ENCODE measurements at places on chromosomes 2 and 18. TPM values are rescaled to one million over a fixed set of nuclear protein-coding genes. Genes with fewer than 3 reads are reported as not detected.

Gene SCN7A
- total RNA-seq: not detected

Gene ANKRD62
- 0.20 TPM for total RNA-seq

Gene TMEM178A
- 2.9 TPM for total RNA-seq

Gene SNED1
- total RNA-seq: 9.6 TPM

Gene POTEJ
- total RNA-seq: not detected

Gene NCK2
- total RNA-seq: 30.8 TPM

Gene LIPG
- total RNA-seq: 30.9 TPM

Gene TTC32
- total RNA-seq: 27.9 TPM

Gene AMER3
- total RNA-seq: not detected

Gene SIX3
- 1.4 TPM for total RNA-seq

Data from PC-9 (cell line).